Temporal lobe (tissue), 4 donors: ENCODE measurements at places on chromosomes 3 and 15. TPM values are rescaled to one million over a fixed set of nuclear protein-coding genes. Genes with fewer than 3 reads are reported as not detected.

HTR3E gene
- not detected for total RNA-seq

COL8A1 gene
- total RNA-seq: 3.4 TPM

POTEB3 gene
- total RNA-seq: not detected

GRAMD2A gene
- total RNA-seq: 0.49 TPM

UBE2E2 gene
- 81.9 TPM for total RNA-seq

DZIP3 gene
- 49.9 TPM for total RNA-seq

IQCF5 gene
- not detected for total RNA-seq

GHSR gene
- not detected for total RNA-seq

IL5RA gene
- 0.49 TPM for total RNA-seq

SCN11A gene
- 0.25 TPM for total RNA-seq

TNFSF10 gene
- 2.7 TPM for total RNA-seq

RAD51 gene
- 0.74 TPM for total RNA-seq

CYP1A1 gene
- 0.25 TPM for total RNA-seq

ABHD2 gene
- 51.6 TPM for total RNA-seq

SAMD7 gene
- not detected for total RNA-seq

PTX3 gene
- total RNA-seq: 14.0 TPM

GPR149 gene
- total RNA-seq: 1.7 TPM

UBAP1L gene
- total RNA-seq: 2.0 TPM

GREM1 gene
- total RNA-seq: 8.1 TPM

HDGFL3 gene
- total RNA-seq: 119 TPM

FBXO40 gene
- under 0.01 TPM for total RNA-seq

ZNF662 gene
- total RNA-seq: 15.0 TPM

LINGO1 gene
- 46.2 TPM for total RNA-seq

CCDC51 gene
- total RNA-seq: 7.4 TPM

PLSCR2 gene
- not detected for total RNA-seq

DPH6 gene
- 9.3 TPM for total RNA-seq

ARHGEF3 gene
- 31.7 TPM for total RNA-seq

ABI3BP gene
- total RNA-seq: 3.0 TPM

TRIM69 gene
- total RNA-seq: 27.0 TPM
